ENCODE measurements at places on chromosomes 3 and 15.

GRCh38 chr3:49889296-49889695 lies 14.4 kb downstream of the MST1R start:
- no peak for DNase-seq

GRCh38 chr3:38097446-38098375 lies 39.2 kb downstream of the ACAA1 start:
- peak; percentile 2 for DNase-seq

DNA sequence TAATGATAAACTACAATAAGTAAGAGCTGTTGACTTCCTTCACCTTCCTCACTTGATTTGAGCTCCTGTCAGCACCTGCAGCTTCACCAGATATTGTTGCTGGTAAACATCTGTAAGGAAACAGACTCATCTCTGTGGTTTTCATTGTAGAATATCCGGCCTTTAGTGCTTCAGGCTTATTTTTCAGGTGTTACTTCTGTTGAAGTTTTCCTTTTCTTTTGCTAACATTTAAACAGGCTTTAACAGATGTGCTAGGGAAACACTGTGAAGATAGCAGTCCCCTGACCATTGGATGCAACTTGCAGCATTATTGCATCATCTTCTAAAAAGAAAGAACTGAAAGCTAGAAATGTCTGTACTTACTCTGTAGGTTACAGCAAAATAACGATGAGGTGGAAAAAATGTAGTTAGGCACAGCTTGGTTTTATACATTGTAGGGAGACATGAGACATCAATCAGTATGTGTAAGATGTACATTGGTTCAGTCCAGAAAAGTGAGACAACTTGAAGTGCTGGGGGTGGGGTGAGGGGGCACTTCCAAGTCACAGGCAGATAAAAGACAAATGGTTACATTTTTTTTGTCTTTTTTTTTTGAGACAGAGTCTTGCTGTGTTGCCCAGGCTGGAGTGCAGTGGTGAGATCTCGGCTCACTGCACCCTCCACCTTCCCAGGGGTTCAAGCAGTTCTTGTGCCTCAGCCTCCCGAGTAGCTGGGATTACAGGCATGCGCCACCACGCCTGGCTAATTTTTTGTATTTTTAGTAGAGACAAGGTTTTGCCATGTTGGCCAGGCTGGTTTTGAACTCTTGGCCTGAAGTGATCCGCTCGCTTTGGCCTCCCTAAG lies 10.2 kb downstream of the EDEM1 start:
- DNase-seq, result peak; percentile 89

DNA sequence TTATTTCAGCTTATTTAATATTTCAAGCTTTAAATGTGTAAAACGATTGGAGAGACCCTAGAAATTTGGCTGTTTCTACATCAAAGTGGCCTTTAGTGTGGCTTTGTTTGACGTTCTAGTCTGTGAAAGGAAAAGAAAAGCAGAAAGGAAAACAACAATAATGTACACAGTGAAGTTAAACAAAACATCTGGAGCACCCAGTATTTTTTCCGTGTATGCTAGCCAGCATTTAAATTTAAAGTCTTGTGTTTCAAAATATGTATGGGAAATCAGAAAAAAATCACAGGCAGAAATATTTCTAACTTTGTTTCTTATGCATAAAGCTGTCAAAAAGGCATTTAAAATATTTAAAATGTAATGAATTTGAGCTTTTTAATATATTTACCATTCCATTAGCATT lies 218.1 kb downstream of the NAALADL2 start:
- DNase-seq, result no peak

DNA sequence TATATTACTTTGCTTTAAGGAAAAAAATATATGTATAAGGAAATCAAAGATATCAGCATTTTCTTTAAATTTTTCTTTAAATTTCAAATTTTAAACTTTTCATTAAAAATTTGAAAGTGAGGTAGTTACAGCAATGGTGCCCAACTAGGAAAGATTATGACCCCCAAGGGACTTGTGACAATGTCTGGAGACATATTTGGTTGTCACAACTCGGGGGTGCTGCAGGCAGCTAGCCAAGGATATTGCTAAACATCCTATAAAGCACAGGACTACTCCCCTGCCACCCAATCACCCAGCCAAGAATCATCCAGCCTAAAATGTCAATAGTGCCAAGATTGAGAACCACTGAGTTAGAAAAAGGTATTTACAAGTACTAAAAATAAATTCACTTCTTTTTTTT lies 57.3 kb downstream of the SLC4A7 start:
- DNase-seq, result no peak

DNA sequence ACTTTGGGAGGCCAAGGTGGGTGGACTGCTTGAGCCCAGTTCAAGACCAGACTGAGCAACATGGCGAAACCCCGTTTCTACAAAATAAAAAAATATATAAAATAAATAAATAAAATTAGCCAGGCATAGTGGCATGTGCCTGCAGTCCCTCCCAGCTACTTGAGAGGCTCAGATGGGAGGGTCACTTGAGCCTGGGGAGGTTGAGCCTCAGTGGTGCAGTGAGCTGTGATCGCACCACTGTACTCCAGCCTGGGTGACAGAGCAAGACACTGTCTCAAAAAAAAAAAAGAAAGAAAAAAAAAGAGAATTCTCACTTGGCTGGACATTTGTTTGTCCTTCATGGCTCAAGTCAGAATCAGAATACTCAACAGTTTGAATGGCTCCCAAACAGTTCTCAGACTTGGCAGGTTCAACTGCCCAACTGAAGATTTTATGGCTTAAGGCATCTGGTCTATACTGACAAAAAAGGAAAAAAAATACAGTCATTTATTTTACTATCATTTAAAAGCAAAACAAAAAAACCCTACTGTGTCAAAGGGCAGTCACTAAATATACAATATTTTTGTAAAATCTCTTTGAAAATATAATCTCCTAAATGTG lies 106.6 kb downstream of the FBXL22 start:
- DNase-seq, result no peak

- no peak for DNase-seq
Observed at GRCh38 chr3:73319179-73319769, 257.8 kb downstream of the EBLN2 start.

DNA sequence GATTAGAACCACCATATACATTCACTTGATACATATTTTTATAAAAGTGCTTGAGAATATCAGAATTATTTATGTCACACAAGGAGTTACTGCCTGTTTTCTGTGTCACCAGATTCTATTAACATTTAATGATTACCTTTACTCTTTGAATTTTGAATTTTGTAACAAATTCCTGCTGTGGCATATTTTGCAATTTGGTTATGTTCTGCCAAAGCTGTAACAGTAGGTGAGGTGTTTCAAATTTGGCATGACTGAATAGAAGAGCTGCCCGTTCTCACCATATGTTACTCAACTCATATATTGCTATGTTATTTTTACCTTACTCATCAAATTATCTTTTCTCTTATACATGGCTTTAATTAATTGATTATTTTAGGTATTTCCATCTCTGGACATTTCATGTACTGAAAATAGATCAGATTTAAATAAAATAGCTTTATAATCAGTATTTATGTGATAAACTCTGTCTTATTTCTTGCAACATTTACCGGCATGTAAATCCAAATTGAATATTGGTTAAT lies 18.9 kb downstream of the PML start:
- no peak for DNase-seq

- no peak for DNase-seq
Observed at GRCh38 chr15:88204584-88204983, 52.0 kb downstream of the NTRK3 start.

GRCh38 chr15:96468036-96468435 lies 137.5 kb downstream of the NR2F2 start:
- no peak for DNase-seq

- DNase-seq, result no peak
Observed at GRCh38 chr3:40741729-40742128, 217.0 kb downstream of the ZNF621 start.

GRCh38 chr3:87260270-87260669 lies 16.1 kb downstream of the POU1F1 start:
- DNase-seq, result peak; percentile 19

GRCh38 chr3:29346828-29347227 lies 66.0 kb downstream of the RBMS3 start:
- DNase-seq, result no peak

DNA sequence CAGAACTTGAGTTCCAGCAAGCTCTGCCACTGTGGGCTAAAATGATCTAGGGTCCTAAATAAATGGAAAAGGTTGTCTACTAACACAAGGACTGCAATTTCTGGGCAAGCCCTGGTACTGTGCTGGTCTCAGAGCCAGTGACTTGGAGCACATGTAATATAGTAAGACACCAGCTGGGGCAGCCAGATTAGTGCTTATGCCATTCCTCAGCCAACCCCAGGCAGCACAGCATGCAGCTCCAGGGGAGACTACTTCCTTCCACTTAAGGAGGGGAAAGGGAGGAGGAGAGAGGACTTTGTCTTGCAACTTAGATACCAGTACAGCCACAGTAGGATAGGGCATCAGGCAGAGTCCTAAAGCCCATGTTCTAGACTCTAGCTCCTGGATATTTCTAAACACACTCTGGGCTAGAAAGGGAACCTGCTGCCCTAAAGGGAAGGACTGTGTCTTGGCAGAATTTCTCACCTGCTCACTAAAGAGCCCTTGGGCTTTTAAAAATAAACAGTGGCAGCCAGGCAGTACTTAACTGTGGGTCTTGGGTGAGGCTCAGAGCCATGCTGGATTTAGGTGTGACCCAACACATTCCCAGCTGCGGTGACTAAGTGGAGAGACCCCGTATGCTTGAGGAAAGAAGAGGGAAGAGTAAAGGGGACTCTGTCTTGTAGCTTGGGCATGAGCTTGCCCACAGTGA lies 223.7 kb upstream of the BCHE start:
- no peak for DNase-seq

DNA sequence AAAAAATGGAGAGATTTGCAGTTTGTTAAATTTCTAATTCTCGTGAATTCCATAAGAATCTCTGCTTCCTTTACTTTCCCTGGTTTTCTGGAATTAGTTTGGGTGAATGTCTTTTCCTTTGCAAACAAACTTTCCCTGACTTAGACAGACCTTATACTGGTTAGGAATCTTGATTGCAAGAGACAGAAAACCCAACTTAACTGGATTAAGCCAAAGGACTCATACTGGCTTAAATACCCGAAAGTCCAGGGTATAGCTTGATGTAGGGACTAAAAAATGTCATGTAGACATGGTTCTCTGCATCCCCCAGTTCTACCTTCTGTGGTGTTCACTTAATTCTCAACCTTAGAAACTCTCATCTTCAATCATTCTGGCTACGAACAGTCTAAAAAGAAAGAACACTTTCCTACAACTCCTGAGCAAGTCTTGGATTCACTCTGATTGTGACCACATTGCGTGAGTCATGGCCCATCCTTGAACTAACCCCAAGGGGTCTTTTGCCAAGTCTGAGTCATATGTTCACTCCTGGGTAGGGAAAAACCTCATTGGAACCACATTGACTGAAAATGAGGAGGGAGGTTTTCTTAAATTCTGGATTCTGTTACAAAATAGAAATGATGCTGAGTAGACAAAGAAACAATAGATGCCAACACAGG lies 136.0 kb upstream of the DAZL start:
- DNase-seq, result no peak

- DNase-seq, result no peak
Observed at GRCh38 chr3:113541519-113541918, 9.2 kb downstream of the SIDT1 start.

DNA sequence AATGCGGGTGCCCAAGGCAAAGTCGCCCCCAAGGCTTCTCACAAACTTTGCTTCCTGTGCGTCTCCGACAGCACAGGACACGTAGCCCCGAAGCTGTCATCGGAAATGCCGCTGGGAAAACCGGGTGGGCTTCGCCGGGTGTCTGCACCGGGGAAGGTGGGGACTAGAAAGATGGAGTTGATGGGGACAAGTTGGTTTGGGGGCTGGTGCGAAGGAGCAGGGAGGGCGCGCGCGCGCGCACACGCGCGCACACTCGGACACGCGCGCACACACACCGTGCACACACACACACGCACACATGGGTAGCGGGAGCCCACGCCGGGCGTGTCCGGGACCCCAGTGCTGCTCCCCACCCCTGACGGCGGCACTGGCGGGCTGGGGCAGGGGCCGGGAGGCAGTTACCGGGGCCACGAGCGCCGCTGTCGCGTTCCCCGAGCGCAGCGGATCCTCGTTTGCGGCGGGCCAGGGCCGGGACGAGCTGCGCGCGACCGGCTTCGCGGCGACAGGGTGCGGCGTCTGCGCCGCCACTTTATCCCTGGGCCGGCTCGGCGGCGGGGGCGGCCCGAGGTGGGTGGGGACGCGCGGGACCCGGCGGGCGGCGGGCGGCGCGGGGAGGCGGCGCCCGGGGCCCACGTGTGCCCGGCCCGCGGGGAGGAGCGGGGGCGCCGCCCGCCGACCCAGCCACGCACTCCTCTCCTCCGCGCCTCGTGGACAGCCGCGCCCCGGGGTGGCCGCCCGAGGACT lies 539 bp upstream of the MGLL start:
- DNase-seq, result peak; percentile 40

- DNase-seq, result no peak
Observed at GRCh38 chr3:141337991-141338390, 30.3 kb upstream of the ZBTB38 start.

DNA sequence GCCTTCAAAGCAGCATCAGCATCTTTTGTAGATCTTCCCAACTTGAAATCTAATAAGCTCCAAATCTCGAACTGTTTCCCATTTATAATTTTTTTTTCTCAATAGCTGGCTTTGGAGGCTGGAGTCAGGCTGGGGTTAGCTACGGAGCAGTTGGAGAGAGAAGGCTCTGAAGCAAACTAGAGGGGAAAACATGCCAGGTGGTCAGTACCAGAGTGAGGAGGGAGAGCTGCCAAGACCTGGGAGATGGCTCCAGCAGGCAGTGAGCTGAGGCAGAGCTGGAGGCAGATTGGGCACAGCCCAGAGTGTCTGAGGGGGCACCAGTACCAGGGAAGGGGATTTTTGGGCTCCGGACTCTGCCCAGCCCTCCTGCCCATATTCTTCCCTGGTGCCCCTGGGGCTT lies 311.2 kb downstream of the RPLP1 start:
- DNase-seq, result peak; percentile 1

DNA sequence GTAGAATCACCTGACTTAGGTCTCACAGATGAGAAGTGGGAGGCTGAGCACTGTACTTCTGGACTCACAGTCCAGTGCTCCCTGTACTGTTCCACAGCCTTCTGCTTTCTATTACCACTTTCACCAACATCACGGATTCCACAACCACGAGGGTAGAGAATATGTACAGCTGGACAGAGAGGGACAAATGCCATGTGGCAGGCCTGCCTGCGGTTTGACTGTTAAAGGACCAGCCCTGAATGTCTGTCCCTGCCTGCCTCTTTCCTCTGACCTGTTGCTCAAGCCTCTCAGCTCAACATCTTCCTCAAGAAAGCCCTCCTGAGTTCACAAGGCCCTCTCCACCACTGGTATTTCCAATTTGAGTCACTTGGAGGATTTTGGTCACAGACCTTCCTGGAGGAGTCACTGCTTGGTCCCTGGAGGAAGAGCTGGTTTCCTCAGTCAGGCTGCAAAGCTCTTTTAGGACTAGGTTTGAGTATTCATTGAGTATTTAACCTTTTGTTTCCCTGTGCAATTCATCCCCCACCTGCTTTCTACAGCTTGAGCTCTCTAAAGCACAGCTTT lies 49.1 kb downstream of the RAB11A start:
- DNase-seq, result no peak

DNA sequence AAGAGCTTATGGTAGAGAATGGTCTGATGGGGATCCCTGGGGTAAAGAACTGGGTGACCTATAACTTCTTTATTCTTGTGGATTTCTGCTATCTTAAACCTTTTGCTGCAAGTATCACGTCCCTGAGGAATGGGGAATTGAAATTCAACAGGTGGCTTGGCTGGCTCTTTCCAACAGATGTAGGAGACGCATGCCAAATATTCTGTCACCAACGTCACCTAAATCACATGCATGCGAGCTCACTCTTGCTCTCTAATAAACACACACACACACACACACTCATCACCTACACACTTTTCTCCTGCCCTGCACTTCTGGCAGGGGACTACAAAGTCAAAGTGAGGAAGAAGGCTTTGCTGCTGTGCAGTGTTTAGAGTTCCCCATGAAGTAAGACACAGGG lies 145.8 kb upstream of the NECTIN3 start:
- DNase-seq, result no peak

Measured in CD14-positive monocyte (primary cell).